Suppressor macrophage treated with lipopolysaccharide for 1 hour (primary cell): ENCODE measurements at places on chromosomes 2 and 18.

GRCh38 chr2:33453905-33454479 lies 22.5 kb upstream of the RASGRP3 start:
- DNase-seq = no peak

DNA sequence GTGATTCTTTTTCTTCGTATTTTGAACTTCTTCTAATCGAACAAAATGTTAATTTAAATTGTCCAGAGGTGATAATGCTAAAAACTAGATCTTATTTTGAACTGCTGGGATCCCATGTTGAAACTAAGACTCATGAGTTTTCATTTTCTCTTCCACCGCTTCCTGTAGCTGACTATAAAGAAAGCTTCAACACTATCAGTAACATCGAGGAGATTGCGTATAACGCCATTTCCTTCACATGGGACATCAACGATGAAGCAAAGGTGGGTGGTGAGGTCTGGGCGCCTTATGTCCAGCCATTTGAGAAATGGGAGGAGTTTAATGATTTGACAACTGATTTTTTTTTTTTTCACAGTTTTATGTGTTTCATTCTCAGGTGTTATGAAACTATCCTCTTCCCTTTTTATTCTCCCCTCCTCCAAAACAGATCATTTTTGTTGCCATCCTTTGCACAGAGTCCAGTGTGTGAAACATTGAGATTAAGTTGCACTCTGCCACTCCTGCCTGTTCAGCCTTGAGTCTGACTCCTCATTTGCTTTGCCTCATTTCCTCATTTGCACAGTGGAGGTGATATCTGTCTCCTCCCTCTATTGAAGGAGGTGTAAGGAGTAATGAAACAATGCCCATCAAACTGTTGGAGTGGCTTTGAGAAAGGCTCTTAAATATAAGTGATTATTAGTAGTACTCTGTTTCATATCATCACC lies 13.8 kb downstream of the GRHL1 start:
- DNase-seq = no peak

DNA sequence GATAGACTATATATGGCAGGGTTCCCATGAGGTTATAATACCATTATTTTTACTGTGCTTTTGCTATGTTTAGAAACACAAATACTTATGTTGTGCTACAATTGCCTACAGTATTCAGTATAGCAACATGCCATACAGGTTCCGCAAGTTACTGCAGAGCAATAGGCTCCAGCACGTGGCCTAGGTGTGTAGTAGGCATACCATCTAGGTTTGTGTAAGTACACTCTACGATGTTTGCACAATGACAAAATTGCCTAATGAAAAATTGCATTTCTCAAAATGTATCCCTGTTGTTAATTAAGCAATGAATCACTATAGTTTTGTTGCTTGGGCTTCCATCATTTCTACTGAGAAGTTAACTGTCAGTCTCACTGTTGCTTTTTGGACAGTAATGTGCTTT lies 9.8 kb downstream of the CD302 start:
- no peak for DNase-seq

DNA sequence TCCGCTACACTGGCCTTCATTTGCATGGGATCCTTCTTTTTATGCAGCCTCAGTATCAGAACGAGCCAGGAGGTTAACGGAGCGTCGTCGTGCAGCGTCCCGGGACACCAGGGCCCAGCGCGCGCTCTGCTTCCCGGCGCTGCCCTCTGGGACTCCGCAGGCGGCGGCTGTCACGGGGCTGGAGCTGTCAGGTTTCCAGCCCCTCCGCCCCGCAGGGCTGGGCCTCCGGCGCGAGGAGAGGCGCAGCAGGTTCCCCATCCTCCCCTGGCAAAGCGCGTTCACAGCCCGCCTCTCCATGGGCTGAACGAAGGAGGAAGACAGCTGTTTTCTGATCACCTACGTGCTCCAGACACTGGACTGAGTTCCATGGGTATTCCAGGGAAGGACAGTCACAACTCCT lies 12.5 kb upstream of the PAX8 start:
- DNase-seq = no peak

GRCh38 chr2:71865391-71865965 lies 282.2 kb downstream of the CYP26B1 start:
- DNase-seq = no peak

DNA sequence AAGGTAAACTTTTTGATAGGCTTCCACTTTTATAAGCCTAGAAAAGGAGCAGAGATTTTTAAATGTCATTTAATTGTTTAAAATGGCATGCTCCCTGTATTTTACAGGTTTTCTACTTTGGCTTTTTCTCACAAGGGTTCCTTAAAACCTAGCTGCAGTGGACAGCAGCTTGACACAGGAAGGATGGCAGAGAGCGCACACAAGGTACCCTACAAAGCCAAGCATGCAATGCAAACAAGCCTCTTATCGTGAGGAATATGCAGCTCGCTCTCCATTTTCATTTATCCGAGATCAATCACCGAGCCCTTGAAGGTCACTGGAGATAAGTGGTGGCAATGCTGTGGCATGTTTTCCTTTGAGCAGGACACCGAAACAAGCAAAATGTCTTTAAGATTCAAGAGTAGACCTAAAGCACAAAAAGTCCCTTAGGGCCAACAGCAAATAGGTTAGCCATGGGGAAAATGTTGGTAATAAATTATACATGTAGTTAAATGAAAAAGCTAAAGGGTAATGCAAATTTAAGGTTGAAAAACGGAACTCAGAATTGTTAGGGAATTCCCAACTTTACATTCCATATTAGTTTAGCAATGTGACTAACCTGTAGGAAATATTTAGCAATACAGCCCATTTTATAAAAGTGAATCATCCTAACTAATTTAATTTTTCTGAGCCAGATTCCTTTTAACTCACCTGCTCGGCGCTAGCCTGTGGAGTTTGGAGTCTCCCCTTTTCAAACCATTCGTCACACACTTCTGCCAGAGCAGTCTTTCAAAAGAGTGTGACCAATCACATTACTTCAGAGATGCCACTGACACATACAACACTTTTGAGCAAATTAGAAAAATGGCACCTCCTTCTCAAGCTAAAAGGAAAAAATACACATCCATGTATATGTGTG lies 337.9 kb upstream of the PKDCC start:
- no peak for DNase-seq

DNA sequence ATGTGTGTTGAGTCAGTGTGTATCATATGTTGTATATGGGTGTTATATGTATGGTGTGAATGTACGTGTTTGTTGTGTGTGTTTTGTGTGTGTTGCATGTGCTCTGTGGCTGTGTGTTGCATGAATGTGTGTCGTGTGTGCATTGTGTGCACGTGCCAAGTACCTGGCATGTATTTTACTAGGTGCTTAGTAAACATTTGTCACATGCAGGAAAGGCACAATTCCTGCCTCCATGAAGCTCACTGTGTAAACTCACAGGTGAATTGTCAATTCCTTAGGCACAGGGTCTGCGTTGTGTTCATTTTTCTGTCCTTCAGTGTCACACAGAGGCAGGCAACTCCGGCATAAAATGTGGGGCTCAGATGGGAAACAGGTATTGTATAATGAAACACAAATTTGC lies 22.3 kb upstream of the IL1R1 start:
- no peak for DNase-seq

- DNase-seq = no peak
Measured at GRCh38 chr2:214328941-214329340, 81.9 kb upstream of the VWC2L start.

- DNase-seq = peak; percentile 67
Measured at GRCh38 chr2:45578056-45578843, 32.8 kb downstream of the SRBD1 start.

- DNase-seq = peak; percentile 73
Measured at GRCh38 chr2:222561817-222562645, 93.9 kb downstream of the FARSB start.

DNA sequence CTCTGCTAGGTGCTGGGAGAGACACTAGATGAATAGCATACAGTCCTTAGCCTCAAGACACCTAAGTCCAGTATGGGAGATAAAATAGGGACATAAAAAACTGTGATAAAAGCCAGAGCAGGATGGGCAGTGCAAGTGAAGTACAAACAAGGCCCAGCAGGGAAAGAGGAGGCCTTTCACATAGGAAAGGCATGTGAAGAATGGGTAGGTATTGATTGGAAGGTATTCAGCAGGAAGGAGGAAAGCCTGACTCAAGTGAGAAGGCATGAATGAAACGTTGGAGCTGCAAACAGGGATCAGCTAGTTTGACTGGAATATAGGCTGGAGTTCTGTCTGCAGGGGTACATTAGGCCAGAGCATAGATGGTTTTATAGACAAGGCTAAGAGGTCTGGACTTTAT lies 11.0 kb upstream of the CXCR4 start:
- DNase-seq = no peak

- no peak for DNase-seq
Measured at GRCh38 chr2:84652431-84652830, 136.1 kb downstream of the DNAH6 start.

GRCh38 chr2:179745635-179746256 lies 115.7 kb downstream of the ZNF385B start:
- DNase-seq = no peak

- DNase-seq = no peak
Measured at GRCh38 chr2:139033300-139033699, 253.1 kb upstream of the NXPH2 start.

GRCh38 chr2:221931251-221931991 lies 359.3 kb upstream of the EPHA4 start:
- no peak for DNase-seq

GRCh38 chr2:24616616-24617015 lies 125.6 kb downstream of the NCOA1 start:
- DNase-seq = no peak

DNA sequence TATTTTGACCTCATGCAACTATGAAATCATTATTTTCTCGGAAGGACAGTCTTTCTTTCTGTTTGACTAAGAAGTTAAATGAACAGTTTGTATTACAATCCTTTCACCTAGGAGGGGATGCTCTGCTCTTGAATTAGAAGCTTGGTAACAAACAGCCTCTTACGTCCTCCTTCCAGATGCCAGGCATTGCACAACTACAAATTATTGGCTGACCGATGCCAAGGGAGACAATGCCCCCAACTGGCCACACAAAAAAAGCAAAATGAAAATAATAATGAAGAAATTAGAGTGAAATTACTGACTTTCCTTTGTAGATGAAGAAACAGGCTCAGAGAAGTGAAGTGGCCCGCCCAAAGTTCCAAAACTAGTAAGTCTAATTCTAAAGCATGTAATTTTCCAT lies 177.9 kb downstream of the CYRIA start:
- DNase-seq = peak; percentile 51

GRCh38 chr2:64793701-64794100 lies 140.0 kb upstream of the SERTAD2 start:
- DNase-seq = peak; percentile 20

DNA sequence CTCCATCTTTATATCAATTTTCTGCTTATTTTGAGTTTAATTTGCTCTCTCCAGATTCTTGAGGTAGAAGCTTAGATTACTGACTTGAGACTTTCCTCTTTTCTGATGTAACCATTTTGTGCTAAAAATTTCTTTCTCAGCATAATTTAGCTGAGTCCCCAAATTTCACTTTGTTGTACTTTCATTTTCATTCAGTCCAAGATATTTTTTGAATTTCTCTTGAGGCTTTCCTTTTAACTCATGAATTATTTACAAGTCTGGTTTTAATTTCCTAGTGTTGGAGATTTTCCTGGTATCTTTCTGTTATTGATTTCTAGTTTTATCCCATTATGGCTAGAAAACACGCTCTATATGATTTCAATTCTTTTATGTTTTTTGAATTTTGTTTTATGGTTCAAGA lies 144.7 kb upstream of the PGAP1 start:
- peak; percentile 22 for DNase-seq

GRCh38 chr2:32242331-32242730 lies 22.4 kb downstream of the NLRC4 start:
- no peak for DNase-seq

GRCh38 chr2:49798570-49798969 lies 644.3 kb upstream of the FSHR start:
- no peak for DNase-seq

DNA sequence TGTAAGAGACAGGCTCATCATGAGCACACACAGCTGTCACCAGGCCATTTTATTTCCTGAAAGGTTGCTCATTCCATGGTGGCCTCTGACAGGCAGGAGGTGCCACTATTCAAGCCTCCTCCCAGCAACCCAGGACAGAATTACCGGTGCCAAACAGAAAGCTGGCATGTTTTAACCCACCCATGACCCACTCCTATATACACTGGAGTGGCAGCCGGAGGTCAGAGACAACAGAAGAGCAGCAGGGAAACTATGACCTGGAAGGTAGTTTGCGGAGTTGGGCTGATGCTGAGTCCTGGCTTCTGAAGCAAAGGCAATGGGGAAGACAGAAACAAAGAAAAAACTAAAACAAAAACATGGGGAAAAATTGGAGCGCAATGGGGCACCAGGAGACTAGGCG lies 2.3 kb downstream of the RFTN2 start:
- no peak for DNase-seq

- no peak for DNase-seq
Measured at GRCh38 chr2:235811446-235812184, 317.8 kb downstream of the AGAP1 start.

- DNase-seq = no peak
Measured at GRCh38 chr2:43839776-43840564, 1.2 kb downstream of the ABCG8 start.

- DNase-seq = no peak
Measured at GRCh38 chr18:27724362-27724761, 452.6 kb downstream of the CDH2 start.

DNA sequence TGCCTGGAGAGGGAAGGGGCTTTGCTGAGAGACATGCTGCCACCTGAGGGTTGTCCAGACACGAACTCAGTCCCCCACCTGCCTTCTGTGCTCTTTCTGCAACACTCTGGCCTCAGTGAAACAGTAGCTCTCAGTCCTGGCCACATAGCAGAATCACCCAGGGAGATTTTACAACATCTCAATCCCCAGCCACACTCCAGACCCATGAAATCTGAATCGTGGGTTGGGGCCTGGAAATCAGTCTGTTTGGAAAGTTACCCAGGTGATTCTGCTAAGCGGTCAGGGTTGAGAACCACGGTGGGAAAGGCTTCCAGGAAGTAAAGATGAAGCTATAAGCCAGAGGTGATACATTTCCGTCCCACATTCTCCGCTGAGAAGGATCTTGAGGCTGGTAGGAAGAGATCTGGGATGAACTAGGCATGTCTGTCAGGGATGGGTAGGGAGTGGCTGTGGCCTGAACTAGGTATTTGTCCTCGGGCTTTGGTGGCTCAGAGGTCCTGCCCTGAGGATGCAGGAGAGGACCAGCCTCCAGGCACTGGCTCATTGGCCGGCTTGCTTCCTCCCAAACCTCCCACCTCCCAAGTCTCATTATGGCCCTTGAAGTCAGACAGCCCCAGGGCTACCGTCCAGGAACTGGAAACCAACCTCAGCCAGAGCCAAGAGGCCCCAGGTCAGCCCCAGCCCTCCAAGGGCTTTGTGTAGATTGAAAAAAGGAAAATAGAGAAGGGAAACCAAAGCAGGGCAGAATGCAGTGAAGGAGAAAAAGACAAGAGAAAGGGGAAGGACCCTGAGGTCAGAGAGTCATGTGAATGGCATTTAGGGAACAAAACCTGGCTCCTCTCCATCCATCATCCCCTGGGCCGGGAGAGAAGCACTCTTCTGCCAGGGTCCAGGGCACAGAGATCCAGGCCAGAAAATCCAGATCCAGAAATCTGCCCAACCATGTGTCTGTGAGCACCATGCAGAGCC lies 119.6 kb downstream of the ZFP36L2 start:
- peak; percentile 73 for DNase-seq
